ENCODE measurements at places on chromosomes 13 and 19. TPM values are rescaled to one million over a fixed set of nuclear protein-coding genes. Genes with fewer than 3 reads are reported as not detected.

GRCh38 chr19:33434886-33435705 lies 61.6 kb downstream of the CEBPG start:
- no peak overlapping the region for H3K27ac ChIP-seq
- DNase-seq, result no peak
- H3K4me1 ChIP-seq, result peaks cover 13% of the 10 kb centered on the region
- H3K36me3 ChIP-seq, result no peaks in the 10 kb centered on the region

DNA sequence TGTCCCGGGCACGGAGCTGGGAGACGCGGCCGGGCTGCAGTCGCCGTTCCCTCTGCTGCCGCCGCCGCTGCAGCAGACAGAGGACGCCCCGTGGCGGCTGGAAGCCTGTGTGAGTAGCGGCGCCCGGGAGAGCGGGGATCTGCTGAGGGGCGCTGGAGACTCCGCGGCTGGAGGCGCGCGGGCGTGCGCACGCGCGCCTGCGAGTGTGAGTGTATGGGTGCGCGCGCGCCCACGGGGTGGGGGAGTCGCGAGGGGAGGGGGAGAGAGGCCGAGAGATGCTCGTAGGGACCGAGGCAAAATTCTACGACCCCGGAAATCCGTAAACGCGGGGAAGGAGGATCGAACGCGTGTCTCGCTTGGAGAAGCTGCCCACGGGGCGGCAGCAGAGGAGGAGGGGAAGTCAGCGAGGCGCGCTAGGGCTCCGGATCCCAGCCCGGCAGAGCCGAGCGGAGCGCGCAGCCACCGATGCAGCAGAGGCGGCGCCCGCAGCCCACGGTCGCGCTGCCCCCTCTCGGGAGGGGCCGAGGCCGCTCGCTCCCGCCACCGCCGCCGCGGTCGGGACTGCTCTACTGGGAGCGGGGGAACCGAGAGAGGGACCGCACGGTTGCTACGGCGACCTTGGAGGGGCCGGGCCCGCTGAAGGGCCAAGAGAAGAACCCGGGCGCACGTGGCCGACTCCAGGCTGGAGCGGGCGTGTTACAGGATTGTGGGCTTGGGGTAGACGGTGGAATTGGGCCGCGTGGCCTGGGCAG lies at the start of gene ENOX1:
Gene ENOX1, minus strand, starts transcription at position 207 of the 752 bp plus-strand sequence.
- no peaks in the 10 kb centered on the region for H3K27me3 ChIP-seq
- H3K4me3 ChIP-seq, result peak within 1 kb of the TSS; percentile 72
- peak; percentile 62 for DNase-seq
- H3K36me3 ChIP-seq, result no peaks in the 10 kb centered on the region
- peak within 1 kb of the TSS; percentile 78 for H3K27ac ChIP-seq
- H3K4me1 ChIP-seq, result no peaks in the 10 kb centered on the region

The CABP5 gene
- not detected for total RNA-seq

DNA sequence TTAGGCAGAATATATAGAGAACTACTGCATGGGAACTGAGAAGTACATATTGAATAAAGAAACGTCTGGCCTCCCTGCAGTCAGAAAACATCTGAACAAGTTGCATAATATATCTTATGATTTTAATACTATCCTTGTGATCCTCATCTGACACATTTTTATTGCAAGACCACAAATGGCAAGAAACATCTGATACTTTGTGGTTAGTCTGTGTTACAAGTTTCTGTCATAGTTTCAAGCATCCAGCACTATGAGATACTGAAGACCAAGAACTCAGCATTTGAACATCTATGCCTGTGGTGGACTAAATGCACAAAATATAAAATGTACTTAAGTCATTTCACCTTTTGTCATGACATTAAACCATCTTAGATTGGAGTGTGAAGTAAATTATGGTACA lies 1175.8 kb upstream of the MIR17HG start:
- DNase-seq, result no peak
- H3K4me1 ChIP-seq, result no peaks in the 10 kb centered on the region
- no peak overlapping the region for H3K4me3 ChIP-seq
- no peak overlapping the region for H3K27ac ChIP-seq
- H3K36me3 ChIP-seq, result no peaks in the 10 kb centered on the region

DNA sequence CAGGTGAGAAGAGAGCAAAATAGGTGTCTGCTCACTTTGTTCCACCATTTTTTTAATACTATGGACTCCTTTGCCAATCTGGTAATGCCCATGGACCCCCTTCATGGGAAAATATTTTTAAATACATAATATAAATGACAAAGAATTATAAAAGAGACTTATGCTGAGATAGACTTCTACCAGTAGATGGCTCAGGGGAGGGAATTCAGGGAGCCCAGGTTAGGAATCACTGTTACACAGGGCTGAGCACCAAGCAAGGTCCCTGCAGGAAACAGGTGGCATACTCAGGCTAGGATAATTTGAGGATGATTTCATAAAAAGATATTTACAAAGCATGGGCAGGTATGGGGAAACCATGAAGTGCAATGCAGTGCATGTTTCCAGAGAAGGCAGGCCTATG lies 525.9 kb downstream of the FGF9 start:
- H3K27me3 ChIP-seq, result no peaks in the 10 kb centered on the region
- no peak overlapping the region for H3K27ac ChIP-seq
- no peaks in the 10 kb centered on the region for H3K36me3 ChIP-seq
- no peaks in the 10 kb centered on the region for H3K4me1 ChIP-seq
- H3K4me3 ChIP-seq, result no peak overlapping the region

The SLC17A7 gene
- 0.40 TPM for total RNA-seq

The GPC6 gene
- total RNA-seq, result 5.3 TPM

DNA sequence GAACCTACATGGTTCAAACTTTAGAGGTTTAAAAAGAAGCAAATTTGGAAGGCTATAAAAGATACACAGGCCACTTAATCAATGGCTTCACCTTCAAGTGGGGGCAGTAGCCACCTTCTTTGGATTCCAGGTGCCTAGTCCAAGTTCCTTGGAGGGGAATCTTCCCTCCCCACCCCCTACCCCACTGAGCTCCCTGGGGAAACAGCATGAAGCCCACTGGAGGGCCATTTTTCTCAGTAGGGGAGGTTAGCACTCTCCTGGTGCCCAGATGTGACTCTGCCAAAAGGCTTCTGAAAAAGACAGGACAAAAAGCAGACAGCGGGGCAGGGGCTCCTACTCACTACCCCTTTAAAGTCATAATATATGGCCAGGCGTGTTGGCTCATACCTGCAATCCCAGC lies 93.9 kb downstream of the KCTD15 start:
- no peaks in the 10 kb centered on the region for H3K36me3 ChIP-seq
- no peak overlapping the region for H3K4me3 ChIP-seq
- no peaks in the 10 kb centered on the region for H3K4me1 ChIP-seq
- DNase-seq, result no peak

DNA sequence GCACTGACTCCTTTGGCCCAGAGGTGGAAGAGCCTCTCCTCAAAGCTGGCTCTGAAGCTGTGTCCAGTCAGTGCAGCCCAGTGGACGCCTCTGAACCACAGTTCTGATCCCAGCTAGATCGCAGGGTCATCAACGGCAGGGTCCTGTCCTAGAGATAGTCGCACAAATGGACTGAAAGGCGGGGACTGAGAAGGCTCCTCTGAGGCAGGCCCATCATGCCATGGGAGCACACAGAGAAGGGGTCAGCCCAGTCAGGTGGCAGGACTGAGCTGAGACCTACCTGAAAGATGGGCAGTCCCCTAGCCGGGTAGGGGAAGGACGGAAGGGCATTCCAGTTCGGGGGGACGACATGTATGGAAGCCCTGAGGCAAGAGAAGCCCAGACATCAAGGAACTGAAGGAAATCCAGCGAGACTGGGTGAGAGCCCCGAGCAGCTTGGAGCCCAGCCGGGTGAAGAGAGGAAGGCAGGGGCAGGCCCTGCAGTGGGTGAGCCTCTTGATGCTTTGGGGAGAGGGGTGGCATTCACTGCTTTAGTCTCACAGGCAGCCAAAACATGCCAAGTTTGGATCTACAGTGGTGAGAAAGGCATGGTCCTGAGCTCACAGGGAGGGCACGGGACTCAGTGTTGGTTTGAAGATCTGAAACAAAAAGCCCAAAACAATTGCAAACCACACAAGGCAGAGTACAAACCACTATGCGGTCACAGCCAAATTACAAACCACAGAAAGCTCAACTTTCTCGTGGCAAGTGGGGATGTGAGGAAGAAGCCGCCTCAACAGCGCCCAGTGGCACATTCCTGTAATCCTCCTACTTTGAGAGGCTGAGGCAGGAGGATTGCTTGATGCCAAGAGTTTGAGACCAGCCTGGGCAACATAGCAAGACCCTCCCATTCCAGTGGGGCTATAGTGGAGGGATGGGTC lies 10.0 kb downstream of the CALM3 start:
- peaks cover 10% of the 10 kb centered on the region for H3K36me3 ChIP-seq
- H3K27ac ChIP-seq, result no peak overlapping the region
- DNase-seq, result no peak
- no peak overlapping the region for H3K4me3 ChIP-seq

The CAPN12 gene
- 6.0 TPM for total RNA-seq

DNA sequence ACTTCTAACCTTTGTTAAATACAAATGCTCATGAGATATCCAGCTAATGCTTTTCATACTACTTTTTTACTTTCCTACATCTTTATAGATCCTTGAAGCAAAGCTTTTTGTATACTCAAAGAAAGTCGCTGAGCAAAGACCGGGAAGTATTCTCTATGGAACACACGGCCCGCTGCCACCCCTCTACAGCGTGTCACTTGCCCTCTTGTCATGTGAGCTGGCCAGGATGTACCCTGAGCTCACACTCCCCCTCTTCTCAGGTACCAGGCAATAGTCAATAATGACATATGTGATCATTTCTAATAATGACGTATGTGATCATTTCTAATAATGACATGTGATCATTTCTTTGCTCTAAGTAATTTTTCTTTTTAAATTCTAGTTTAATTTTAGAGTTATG lies 112.9 kb downstream of the ZAR1L start:
- H3K4me3 ChIP-seq, result no peak overlapping the region
- H3K27me3 ChIP-seq, result peaks cover 2% of the 10 kb centered on the region
- H3K27ac ChIP-seq, result no peak overlapping the region
- H3K4me1 ChIP-seq, result no peaks in the 10 kb centered on the region
- no peak for DNase-seq

DNA sequence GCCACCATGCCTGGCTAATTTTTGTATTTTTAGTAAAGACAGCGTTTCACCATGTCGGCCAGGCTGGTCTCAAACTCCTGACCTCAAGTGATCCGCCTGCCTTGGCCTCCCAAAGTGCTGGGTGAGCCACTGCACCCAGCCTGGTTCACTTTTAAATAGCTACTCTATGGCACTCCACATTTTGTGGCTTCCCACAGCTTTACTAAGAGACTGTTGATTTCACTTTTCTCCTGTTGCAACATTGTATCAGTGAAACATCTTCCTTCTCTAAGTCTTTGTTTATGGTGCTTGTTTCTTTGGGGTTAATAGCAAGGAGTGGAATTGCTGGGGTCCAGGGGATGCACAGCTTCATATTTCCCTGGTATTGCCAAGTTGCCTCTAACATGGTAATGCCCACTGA lies 12.3 kb downstream of the TMEM38A start:
- no peaks in the 10 kb centered on the region for H3K36me3 ChIP-seq
- no peaks in the 10 kb centered on the region for H3K27me3 ChIP-seq
- H3K4me1 ChIP-seq, result no peaks in the 10 kb centered on the region
- H3K4me3 ChIP-seq, result no peak overlapping the region

The RFPL4A gene
- 0.80 TPM for total RNA-seq

- peaks cover 54% of the 10 kb centered on the region for H3K4me1 ChIP-seq
- no peaks in the 10 kb centered on the region for H3K27me3 ChIP-seq
- peak overlapping the region; percentile 98 for H3K27ac ChIP-seq
- no peaks in the 10 kb centered on the region for H3K36me3 ChIP-seq
- peak; percentile 75 for DNase-seq
These were observed 5.5 kb downstream of the ZBTB7A start for GRCh38 chr19:4061178-4061682.

DNA sequence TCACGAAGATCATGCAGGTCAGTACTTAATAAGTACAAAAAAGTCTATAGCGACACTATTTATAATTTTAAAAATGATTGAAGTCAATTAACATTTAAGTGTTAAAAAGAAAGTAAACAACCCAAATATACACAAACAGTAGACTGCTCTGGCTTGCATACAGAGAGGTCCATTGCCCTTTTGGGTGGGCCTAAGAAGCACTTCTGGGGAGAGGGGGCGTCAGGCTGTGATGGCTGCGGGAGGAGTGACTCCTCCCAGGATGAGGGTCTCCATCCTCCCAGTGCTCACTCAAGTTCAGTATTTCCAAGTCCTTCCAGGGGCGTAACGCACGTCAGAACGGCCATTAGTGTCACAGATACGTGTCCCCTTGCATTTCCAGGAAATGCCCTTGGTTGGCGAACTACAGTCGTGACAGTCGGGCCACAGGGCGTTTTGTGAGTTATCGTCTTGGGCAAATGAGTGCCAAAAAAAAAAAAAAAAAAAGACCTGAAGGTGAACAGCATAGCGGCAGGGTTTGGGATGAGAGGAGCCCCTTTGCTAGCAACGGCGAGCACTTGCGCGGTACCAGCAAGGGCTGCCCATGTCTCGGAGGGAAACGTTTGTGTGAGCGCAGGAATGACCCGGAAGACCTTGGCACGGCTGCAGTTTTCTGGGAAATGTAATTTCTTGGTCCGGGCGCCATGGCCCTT lies at the start of gene SCGB2B2:
Gene SCGB2B2, minus strand, starts transcription at position 463 of the 689 bp plus-strand sequence. CDS start 82,596 bp downstream, outside the sequence.
- peaks cover 10% of the 10 kb centered on the region for H3K36me3 ChIP-seq
- peak within 1 kb of the TSS; percentile 90 for H3K27ac ChIP-seq
- peak within 1 kb of the TSS; percentile 74 for H3K4me3 ChIP-seq
- no peaks in the 10 kb centered on the region for H3K4me1 ChIP-seq
- no peak for DNase-seq

- H3K27ac ChIP-seq, result no peak overlapping the region
- H3K27me3 ChIP-seq, result no peaks in the 10 kb centered on the region
- no peak overlapping the region for H3K4me3 ChIP-seq
These were observed 163.6 kb upstream of the ZNF536 start for GRCh38 chr19:30208436-30209060.

The GARIN5A gene
- total RNA-seq, result 16.8 TPM

The PRRG2 gene
- 22.5 TPM for total RNA-seq

DNA sequence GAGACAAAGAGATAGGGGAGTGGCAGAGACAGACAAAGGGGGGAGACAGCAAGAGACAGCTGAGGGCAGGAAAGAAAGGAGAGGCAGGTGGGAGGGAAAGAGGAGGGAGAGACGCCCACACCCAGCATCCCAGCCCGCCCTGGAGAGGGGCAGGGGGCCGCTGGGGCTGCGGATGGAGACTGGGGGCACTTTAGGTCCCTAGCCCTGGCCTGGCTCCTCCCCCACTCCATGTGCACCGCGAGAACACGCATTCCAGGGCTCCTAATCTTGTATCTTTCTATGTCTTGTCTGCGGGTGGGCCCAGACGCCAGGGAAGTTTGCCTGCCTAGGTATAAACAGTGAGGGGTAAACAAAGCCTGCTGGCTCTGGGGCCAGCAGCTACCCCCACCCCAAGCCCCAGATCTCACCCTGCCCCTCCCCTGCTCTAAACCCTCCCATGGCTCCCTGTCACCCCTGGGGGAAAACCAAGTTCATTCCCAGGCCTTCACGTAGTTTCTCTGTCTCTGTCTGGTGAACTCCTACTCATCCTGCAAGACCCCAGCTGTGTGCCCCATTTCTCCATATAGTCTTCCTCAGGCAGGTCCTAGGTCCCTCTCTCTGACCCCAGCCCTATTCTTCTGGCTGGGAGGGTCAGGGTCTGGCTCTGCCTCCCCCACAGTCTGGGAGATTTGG lies 5.7 kb downstream of the TLE5 start:
- peaks cover 35% of the 10 kb centered on the region for H3K4me1 ChIP-seq
- no peak for DNase-seq
- no peak overlapping the region for H3K4me3 ChIP-seq
- no peaks in the 10 kb centered on the region for H3K27me3 ChIP-seq
- H3K27ac ChIP-seq, result peak overlapping the region; percentile 90
- no peaks in the 10 kb centered on the region for H3K36me3 ChIP-seq
